ENCODE measurements at places on chromosomes 4 and X.

DNA sequence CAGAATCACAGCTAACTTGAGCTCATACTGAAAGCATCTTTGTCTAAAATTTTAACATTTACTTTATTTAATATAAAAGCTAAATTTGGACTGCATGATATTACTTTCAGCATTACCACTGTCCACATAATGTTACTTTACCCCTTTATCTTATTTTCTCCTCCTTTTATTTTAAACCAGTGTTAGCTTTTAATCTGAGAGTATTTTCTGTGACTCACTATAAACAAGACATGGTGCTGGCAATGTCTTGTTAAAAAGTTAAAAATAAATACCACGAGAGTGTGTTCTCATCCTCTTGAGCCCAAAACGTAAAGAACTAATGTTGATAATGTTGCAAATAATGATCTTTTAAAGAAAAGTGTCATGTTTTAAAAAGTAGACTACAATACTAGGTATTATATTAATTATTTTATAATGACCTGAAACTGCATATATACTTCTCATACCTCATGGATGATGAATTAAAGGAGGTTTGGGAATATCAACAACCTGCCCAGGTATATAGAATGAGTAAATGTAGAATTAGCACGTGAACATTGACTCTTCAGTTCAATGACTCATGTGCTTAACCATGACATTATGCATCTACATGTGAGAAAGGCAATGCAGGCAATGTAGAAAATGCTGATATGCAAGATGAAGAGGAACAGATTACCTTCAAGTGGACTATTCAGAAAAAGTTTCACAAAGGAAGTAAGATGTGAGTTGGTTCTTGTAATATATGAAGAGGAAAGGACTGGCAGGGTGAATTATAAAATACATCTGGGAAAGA lies 454.1 kb upstream of the ADGRL3 start:
- DNase-seq = no peak

DNA sequence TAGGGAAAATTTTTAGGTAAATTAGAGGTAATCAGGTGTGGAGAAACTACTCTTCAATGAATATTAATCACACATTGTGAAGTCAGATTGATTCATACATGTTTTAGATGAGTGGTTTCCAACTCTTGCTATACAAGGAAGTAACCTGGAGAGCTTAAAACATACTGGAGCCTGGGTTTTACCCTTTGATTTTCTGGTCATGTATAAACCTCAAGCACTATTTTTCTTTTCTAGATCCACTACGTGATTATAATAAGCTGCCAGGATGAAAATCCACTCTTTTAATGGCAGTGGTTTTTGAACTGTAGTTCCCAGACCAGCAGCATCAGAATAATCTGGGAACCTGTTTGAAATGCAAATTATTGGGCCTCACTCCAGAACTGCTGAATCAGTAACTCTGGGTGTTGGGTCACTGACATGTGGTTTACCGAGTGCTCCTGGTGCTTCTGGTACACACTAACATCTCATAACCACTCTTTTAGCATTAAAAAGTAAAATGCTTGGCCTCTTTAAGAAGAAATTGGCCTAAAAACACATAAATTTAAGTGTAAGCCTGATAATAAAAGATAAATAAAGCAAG lies 63.4 kb downstream of the DCAF12L1 start:
- no peak for DNase-seq

- no peak for DNase-seq
Observed at GRCh38 chr4:31592293-31592692, 872.1 kb downstream of the PCDH7 start.

- DNase-seq = no peak
Observed at GRCh38 chr4:175125410-175126068, 207.4 kb downstream of the ADAM29 start.

DNA sequence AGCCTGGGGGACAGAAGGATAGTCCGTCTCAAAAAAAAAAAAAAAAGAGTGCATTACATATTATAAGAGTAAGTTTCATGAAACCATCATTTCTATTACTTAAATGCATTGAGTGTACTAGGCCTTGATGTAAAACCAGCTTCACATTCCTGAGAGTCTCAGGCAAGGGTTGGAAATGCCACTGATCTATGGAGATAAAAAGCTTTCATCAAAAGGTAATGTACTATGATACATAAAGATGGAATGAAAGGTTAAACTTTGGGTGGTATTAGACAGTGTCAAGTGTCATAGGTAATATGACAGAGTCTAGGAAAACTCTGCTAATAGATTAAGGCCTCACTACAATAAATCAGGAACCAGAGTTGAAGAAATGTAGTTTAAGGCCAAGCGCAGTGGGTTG lies 7.4 kb downstream of the CFAP97 start:
- no peak for DNase-seq
